NCI-H524 (cell line): ENCODE measurements at places on chromosomes 5 and 9.
A peak's percentile ranks its signal among the peaks of the same experiment; 100 is the strongest.

GRCh38 chr5:39100301-39100850 is 26.2 kb upstream of the RICTOR start:
- DNase-seq, result no peak

- DNase-seq, result peak; percentile 64
These were observed 116.1 kb downstream of the WDR70 start for GRCh38 chr5:37495210-37495609.

DNA sequence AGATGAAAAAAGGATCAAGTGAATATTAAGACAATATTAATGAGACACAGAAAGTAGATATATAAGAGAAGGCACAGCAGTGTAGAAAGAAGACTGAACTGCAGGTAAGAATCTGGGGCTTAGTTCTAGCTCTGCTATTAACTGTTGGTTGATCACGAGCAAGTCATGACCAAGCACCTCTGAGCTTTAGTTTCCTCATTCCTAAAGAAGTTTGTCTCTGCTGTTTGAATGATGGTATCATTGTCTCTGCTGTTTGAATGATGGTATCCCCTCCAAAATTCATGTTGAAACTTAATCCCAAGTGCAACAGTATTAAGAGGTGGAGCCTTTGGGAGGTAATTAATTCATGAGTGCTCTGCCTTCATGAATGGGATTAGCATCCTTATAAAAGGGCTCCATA is 2.5 kb upstream of the NME5 start:
- peak; percentile 92 for DNase-seq

GRCh38 chr9:104961701-104962359 is 33.9 kb upstream of the ABCA1 start:
- no peak for DNase-seq

DNA sequence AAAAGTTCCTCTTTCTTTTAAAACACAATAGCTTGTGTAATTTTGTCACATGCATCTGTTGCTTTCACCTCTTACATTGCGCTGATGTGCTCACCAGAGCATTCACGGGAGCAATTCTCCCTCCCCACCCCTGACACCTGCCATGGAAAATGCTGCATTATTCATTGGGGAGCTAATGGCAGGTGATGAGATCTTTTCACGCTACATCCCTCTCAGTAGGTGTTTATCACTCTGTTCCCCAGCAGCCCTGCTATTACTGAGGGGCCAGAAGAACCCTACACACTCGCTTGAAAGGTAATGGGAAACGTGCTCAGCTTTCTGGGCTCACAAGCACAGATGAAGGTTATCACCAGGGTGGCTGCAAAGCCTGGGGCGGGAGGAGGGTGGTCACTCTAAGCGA is 398.0 kb downstream of the PSAT1 start:
- DNase-seq, result no peak

DNA sequence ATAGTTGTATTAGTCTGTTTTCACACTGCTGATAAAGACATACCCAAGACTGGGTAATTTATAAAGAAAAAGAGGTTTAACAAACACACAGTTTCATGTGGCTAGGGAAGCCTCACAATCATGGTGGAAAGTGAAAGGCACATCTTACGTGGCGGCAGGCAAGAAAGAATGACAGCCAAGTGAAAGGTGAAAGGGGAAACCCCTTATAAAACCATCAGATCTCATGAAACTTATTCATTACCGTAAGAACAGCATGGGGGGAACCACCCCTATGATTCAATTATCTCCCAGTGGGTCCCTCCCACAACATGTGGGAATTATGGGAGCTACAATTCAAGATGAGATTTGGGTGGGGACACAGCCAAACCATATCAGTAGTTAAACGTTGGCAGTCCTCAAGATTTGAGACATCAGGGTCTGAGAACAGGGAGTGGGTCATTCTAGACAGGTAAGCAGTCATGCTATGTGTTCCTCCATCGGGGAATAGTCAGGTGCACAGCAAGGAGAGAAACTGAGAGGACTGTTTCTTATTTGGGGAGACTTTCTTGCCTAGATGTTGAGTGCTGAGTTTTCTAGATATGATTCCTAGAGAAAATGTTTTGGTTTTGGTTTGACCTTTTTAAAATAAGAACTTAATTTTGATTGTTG is 45.8 kb upstream of the ENTREP1 start:
- no peak for DNase-seq

GRCh38 chr5:3352711-3353110 is 242.9 kb upstream of the IRX1 start:
- no peak for DNase-seq

DNA sequence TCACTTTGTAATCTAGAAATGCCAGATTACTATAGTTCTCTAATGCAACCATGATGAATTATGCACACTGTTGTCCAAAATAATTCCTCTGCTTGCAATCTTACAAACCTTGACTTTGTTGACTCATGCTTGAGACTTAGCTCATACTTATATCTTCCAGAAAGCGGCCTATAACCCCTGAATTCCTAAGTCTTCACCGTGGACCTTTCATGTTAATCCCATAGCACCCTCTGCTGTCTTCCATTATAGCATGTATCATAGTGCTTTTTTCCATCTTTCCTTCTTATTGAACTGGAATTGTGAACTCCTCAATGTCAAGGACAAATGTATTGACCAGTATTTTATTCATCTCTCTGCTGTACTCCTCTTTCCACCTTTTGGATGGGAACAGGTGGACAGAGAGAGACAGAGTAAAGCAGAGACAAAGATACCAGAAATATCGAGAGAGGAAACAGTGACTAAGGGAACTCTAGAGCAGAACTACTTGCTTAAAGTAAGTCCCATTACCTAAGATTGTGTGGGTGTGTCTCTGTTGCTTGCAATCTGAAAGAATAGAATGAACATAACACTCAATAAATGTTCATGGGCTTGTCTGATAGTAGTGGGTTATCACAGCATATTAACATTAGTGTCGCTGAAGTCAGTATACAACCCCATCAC is 110.0 kb downstream of the LURAP1L start:
- DNase-seq, result peak; percentile 55
